ENCODE measurements at places on chromosomes 4 and X.
A peak's percentile ranks its signal among the peaks of the same experiment; 100 is the strongest.

DNA sequence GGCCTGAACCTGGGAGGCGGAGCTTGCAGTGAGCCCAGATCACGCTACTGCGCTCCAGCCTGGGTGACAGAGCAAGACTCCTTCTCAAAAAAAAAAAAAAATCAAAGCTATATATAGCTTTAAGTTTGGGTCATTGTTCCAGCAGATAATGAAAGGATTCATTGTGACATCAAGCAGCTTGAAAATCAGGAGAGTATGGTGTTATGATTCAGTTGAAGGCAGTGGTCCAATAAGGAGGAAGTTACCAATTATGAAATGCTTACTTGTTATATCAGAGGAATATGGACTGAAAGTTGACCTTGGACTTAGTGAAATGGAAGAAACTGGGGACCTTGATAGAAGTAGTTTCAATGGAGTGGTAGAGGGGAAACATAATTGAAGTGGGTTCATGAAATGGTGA lies 140.4 kb upstream of the MAD2L1 start:
- no peak for DNase-seq

DNA sequence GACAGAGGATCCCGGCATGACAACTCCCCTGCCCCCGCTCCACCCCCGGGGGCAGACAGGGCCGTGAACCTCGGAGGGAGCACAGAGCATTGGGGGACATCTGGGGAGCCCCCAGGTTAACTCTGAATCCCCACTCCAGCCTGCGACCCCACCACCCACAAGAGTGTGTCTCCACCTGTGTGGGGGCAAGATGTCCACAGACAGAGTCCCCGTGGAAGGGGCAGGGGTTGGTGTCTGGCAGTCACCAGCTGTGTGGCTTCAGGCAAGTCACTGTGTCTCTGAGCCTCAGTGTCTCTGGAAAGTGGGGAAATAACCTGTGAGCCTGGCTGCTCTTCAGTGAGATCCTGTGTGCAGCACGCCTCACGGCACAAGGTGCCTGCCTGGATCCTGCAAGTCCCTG lies 239.0 kb downstream of the AFAP1 start:
- DNase-seq, result no peak

DNA sequence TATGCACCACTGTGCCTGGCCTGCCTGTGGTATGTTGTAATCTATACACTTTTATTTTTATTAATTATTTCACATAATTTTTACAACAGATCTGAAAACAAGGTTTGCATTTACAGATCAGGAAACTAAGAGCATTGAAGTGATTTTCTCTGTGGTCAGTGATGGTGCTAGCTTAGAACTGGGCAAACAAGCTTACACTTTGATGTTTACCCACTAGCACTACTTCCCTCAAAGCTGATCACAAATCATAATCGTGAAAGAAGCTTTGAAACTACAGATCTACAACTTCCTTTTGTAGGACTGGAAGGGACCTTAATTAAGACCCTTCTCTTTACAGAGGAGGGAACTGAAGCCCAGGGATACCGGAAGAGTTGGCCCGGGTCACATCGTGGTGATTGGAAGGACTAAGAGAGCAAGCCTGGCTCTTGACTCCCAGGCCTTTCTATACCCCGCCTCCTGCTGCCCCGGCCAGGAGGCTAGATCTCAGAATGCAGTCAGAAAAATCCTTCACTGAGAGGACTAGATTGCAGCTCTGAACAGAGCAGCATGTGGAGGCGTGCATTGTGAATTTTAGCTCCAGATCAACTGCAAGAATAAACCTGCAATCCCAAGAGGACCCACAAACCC lies 93.7 kb upstream of the ZNF827 start:
- no peak for DNase-seq

DNA sequence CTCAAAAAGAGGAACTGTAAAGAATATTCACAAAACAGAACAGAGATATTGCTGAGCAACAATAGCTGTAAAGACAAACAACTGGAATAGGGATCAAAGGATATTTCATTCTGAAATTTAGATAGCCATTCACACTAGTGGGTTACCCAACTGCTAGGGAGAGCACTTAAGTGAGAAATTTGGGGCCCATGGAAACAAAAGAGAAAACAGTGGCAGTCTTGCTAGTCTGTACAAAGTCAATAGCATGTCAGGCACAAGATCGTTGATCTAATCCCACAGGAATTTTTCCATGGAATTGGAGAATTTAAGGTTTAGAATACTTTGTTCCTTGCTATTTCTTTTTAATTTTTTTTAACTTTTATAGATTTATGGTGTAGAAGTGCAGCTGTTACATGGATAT lies 467.0 kb downstream of the PCDH18 start:
- DNase-seq, result no peak

- no peak for DNase-seq
Measured at GRCh38 chr4:116015062-116015461, 901.6 kb upstream of the NDST4 start.

- no peak for DNase-seq
Measured at GRCh38 chr4:53098681-53099121, 236.6 kb downstream of the RASL11B start.

GRCh38 chr4:186216465-186217024 lies 10.8 kb upstream of the KLKB1 start:
- DNase-seq, result no peak

GRCh38 chr4:102775805-102776204 lies 15.0 kb upstream of the MANBA start:
- no peak for DNase-seq

DNA sequence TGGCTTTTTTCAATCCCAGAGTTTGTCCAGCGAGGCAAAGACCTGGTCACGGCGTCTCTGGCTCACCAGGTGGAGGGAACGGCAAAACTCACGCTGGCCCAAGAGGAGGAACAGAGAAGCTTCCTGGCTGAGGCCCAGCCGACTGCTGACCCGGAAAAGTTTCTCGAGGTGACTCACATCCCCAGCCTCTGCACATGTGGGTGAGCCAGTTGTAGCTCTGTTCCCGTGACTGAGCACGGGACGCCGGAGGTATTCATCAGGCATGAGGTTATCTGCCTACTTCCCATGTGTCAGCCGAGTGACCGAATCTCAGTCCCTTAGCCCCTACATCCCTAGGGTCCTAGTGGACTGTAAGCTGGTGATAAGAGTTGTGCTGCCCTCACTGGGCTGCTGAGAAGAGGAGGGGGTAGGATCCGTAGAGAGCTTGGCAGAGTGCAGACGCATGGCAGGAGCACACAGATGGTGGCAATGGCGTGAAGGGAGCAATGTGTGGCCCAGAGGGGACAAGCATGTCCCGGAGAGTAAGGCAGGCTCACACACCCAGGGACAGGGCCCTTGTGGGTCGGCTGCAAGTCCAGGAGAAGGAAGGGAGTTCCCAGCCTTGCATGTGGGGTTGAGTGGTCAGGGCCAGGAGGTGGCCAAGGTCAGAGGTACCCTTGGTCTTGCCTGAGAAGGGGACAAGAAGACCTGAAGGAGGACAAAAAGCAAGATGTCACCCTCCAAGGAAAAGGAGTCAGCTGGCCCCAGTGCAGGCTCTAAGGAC lies 42.9 kb downstream of the EVC start:
- DNase-seq, result no peak

GRCh38 chr4:128061566-128062536 lies 739 bp downstream of the LARP1B start:
- DNase-seq, result peak; percentile 66

- DNase-seq, result no peak
Measured at GRCh38 chrX:77070202-77070918, 376.8 kb upstream of the FGF16 start.

DNA sequence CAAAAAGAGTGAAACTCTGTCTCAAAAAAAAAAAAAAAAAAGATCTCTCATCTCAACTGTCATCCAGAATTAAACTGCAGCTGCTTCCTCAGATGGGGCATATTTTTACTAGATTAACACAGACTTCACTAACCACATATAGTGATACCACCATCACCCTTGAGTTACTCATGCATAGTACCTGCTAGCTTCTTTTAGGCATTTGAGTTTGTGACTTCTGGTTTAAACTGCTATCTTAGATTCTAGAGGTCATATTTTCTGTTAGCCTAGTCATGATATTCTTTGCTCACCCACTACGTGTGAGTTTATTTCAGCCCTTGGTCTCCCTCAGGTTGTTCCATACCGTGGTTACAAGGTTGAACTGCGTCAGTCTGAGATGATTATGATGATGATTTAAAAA lies 154.9 kb upstream of the BMP3 start:
- DNase-seq, result no peak

GRCh38 chr4:93157986-93158385 lies 670.6 kb upstream of the ATOH1 start:
- no peak for DNase-seq

GRCh38 chr4:167406181-167406580 lies 171.9 kb upstream of the SPOCK3 start:
- no peak for DNase-seq

DNA sequence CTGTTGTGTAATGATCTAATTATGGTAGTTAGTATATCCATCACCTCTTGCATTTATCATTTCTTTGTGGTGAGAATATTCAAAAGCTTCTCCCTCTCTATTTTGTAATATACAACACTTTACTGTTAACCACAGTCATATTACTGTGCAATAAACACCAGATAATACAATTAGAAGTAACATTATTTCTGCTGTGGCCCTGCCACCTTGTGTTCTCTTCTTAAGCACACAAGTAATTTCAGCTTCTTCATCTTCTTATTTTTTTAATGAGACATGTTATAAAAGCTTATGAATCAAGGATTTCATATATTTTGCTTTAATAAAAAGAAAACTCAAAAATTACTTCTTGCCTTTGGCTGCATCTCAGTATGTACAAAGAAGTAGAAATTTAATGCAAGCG lies 675.2 kb upstream of the INTU start:
- no peak for DNase-seq

GRCh38 chr4:109278594-109279031 lies 23.8 kb downstream of the COL25A1 start:
- no peak for DNase-seq

GRCh38 chr4:89142691-89143669 lies 31.6 kb downstream of the TIGD2 start:
- no peak for DNase-seq

DNA sequence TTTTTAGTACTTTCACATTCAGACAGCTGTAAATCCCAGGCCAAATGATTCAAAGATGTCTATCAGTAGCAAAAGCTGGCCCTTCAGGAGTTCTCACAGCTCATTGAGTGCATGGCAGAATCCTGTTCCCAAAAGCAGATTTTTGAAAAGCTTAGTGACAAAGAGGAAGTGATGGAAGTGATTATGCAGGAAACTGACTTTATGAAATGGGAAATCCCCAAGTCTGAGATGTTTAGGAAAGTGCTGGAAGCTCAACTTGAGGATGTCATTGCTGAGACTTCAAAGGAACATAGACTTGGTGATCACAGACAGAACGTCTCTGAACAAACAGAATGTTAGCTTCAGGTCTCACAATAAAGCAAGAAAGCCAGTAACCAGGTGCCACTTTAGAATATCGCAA lies 51.0 kb upstream of the CFAP47 start:
- DNase-seq, result no peak

DNA sequence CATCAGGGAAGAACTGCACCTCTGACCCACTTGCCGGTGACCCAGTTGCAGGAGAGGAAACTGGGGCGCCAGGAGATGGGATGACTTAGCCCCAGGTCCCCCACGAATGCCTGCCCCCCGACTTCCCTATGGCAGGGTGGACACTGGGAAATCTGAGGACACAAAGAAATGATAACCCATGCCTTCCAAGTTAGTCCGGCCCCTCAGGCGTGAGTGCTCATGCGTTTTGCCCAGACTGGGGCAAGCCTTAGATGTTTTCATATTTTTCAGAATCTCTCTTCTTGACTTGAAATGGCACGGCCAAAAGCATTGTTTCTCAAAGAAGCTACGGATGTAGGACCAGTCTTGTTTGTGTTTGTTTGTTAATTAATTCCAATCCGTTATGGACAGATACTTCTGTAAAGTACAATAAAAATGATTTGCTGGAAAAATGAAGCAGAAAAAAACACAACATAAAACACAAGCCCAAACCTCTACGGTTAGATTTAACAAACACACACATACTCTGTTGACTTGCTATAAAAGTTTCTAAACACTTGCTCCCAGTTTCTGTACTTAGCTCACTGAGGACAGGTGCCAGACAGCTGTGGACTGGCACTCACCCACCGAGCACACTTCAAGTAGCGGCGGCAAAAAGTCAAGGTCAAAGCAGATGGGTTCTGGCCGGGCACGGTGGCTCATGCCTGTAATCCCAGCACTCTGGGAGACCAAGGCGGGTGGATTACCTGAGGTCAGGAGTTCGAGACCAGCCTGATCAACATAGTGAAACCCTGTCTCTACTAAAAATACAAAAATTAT lies 341.5 kb downstream of the BCOR start:
- DNase-seq, result no peak

DNA sequence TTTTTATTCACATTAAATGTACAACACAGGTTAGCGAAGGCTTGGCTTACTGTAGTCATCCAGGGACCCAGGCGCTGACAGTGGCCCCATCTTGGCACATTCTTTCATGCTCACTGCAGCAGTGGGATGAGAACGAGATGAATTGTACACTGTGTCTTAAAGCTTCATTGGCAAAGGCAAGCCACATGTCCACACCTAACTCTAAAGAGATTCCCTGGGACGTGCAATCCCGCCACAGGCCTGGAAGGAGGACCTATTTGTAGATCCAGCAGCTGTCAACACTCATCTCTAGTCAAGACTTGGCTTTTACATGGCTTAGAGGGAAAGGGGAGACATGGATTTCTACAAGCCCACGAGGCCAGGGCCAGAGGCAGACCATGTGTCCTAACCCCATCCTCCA lies 16.1 kb upstream of the CXCR3 start:
- no peak for DNase-seq

Data from stimulated activated CD4-positive, alpha-beta T cell treated with anti-CD3 and anti-CD28 coated beads, Interleukin-4, amount 100 ng/mL, for 24 hours (primary cell).